Upper lobe of right lung (tissue), 1 donor: ENCODE measurements at places on chromosomes 5 and 9.
A peak's percentile ranks its signal among the peaks of the same experiment; 100 is the strongest.

DNA sequence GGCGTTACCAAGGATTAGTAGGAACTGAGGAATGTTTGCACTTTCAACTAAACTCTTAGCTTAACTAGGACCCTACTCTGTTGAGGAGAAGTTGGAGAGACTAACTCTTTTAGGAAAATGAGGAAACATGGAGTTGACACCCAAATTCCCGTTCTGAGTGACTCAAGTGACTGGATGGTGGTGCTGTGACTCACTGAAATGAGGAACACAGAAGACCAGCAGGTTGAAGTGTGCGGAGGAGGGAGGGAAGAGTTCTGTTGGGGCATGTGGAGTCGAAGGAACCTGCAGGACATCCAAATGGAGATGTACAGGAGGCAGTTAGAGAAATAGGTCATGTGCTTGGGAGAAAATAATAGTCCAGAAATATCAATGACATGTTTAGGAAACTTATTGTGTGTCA, 8.2 kb downstream of the HEXB start:
- no peak for DNase-seq

- no peak for DNase-seq
Observed at GRCh38 chr5:115333164-115333563, 36.7 kb upstream of the CCDC112 start.

DNA sequence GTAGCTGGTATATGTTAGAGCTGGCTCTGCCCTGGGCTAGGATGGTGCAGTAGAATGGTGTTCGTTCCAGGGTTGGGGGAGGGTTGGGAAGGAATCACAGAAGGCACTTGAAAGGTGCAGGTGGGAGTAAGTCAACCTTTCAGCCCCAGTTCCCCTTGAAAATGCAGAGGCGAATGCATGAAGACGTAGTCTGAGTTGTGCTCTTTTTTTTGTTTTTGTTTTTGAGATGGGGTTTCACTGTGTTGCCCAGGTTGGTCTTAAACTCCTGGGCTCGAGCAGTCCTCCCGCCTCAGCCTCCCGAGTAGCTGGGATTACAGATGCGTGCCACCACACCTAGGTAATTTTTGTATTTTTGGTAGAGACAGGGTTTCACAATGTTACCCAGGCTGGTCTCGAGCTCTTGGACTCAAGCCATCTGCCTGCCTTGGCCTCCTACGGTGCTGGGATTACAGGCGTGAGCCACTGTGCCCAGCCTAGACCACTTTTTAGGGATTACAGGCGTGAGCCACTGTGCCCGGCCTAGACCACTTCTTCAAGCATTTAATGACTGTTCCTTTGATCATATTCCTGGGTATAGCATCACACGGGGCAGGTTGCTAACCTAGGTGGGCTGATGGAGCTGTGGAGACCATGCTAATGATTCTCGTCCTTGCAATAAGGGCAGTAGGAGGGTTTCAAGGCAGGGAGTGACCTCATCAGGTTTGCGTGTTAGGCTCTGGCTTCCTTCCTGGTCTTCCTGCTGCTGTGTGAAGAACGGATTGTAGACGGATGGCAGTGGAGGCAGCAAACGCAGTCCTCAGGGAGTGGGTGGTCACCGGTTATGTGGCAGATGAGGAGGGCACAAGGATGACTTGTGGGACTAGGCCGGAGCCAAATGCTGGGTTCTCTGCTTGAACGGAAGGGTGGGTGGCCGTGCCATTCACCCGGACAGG, 13.7 kb downstream of the EHMT1 start:
- no peak for DNase-seq

- DNase-seq, result no peak
Observed at GRCh38 chr5:351921-352245, 30.4 kb downstream of the AHRR start.

DNA sequence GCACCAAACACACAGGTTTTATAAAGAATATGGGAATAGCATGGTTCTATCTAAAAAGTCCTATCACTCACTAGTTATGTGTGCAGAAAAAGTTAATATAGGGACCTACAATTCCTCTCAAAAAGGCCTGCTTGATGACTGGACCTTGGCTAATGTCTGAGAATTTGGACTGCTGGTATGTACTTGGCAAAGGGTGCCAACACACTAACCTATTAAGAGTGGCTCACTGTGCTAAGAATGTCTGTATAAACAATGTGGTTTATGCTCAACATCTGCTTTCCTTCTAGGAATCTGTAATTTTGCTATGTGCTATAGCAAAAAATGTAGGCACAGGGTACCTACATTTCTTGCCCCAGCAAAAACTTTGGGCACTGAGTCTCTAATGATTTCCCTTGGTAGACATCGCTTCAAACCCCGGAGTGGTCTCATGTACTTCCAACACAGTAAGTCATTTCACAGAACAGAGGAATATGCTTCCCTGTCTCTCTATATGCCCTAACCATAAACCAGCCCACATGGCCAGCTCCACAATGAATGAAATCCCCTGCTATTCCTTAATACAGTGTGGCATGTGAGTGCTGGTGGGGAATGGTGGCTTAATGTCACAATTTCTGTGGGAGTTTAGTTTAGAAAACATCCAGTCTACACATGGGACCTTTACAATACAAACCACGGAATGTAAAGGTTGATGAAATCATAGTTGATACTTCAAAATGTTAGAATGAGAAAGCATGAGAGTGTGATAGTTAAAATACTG, 101.7 kb downstream of the UBAP2 start:
- DNase-seq, result no peak

DNA sequence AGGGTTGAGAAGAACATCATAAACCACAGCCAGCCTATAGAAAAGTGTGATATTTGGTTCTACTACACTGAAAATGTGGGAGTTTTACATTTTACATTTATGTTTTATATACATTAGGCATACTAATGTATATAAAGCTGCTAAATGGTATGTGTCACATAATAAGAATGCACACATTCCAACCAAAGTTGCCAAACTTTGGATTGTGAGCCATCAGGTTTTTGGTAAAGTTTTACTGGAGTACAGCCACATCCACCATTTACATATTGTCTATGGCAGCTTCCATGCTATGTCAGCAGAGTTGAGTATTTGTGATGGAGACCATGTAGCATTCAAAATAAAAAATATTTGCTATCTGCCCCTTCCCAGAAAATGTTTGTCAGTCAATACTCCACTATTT, 23.1 kb upstream of the TARS1 start:
- DNase-seq, result no peak

DNA sequence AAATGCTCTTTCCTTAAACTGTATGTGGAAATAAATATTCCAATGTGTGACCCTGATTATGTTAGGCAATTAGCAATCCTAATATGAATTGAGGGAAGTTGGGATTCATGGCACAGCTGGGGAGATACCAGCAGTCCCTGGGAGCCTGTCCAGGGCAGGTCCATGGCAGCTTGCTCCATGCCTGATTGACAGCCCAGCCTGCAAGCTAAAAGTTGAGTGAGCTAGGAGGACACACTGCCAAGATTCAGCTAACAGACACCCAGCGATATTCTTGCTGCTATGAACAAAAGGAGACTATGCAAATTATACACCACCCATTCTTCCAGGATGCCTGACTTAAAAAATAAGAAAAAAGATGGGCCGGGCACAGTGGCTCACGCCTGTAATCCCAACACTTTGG, 6.2 kb downstream of the TGFBI start:
- DNase-seq, result no peak

- no peak for DNase-seq
Observed at GRCh38 chr9:2700909-2701550, 16.3 kb upstream of the KCNV2 start.

GRCh38 chr9:69121155-69122081, 52.7 kb upstream of the TJP2 start:
- DNase-seq, result peak; percentile 85

- no peak for DNase-seq
Observed at GRCh38 chr5:75885849-75886596, 168.8 kb upstream of the POC5 start.

DNA sequence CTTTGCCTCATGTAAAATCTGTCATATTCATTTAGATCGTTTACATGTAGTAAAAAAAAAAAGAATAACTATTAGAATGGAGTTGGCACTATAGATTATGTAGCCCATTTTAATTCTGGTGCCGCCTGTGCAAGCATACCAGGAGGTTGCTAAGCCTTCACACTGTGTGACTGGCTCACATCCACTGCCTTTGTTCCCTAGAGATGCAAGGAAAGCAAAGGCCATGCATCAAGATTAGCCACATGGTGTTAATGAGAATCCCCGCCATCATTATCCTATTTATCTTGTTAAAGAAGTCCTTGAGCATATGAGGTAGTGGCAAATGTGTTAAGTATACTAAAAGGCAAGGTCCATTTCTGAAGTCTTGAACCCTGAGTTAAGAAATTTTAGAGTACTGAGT, 279.6 kb downstream of the RFX3 start:
- DNase-seq, result no peak

- no peak for DNase-seq
Observed at GRCh38 chr9:21872696-21873095, 70.3 kb downstream of the MTAP start.
